ENCODE measurements at places on chromosomes 5 and 9. TPM values are rescaled to one million over a fixed set of nuclear protein-coding genes. Genes with fewer than 3 reads are reported as not detected.

- no peak for DNase-seq
Observed at GRCh38 chr9:133090187-133090586, 28.4 kb downstream of the CEL start.

The CDH9 gene
- not detected for total RNA-seq

- no peak for DNase-seq
Observed at GRCh38 chr5:156691572-156691971, 158.5 kb upstream of the PPP1R2B start.

GRCh38 chr5:1547655-1548054 lies 23.9 kb upstream of the LPCAT1 start:
- no peak for DNase-seq

DNA sequence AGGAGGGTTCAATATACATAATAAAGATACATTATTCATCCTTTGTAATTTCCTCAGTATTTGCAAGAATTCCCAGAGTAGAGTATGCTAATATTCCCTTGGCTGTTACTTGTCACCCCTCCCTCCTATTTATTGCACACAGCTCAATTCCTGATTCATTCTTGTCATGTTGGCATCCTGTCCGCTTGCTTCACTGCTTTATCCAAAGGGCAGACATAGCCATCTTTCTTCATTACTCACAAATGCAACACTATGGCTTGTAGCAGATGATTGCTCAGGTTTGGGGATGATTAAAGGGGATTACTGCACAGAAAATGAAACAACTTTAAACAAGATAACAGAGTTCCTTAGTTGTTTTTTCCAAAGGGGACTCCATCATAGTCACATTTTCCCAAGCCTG lies 1.2 kb upstream of the IL33 start:
- DNase-seq: no peak

The PLPP1 gene
- total RNA-seq: 23.3 TPM
